A549 treated with CORT108297 at 1 μM for 4 hours (cell line): ENCODE measurements at places on chromosomes 3 and 15. TPM values are rescaled to one million over a fixed set of nuclear protein-coding genes. Genes with fewer than 3 reads are reported as not detected.

The CCR1 gene
- total RNA-seq: not detected in 5 replicates

The IQCF5 gene
- not detected in 5 replicates for total RNA-seq

The GP9 gene
- not detected in 5 replicates for total RNA-seq

The NPAP1 gene
- total RNA-seq: not detected in 5 replicates

The LRRIQ4 gene
- total RNA-seq: not detected in 5 replicates

The GRK7 gene
- total RNA-seq: not detected in 5 replicates

The SLC2A2 gene
- total RNA-seq: not detected in 5 replicates

The SLC22A13 gene
- 0.05 to 0.13 TPM (median 0.08 TPM) in 5 replicates for total RNA-seq

The SKOR1 gene
- total RNA-seq: 0.02 to 0.05 TPM (median 0.04 TPM) in 4 of 5 replicates, not detected in the other

The GOLGA8M gene
- total RNA-seq: not detected in 5 replicates
